ENCODE measurements at places on chromosomes 4 and X.

GRCh38 chr4:102586002-102586643, 85.0 kb downstream of the NFKB1 start:
- DNase-seq, result no peak

DNA sequence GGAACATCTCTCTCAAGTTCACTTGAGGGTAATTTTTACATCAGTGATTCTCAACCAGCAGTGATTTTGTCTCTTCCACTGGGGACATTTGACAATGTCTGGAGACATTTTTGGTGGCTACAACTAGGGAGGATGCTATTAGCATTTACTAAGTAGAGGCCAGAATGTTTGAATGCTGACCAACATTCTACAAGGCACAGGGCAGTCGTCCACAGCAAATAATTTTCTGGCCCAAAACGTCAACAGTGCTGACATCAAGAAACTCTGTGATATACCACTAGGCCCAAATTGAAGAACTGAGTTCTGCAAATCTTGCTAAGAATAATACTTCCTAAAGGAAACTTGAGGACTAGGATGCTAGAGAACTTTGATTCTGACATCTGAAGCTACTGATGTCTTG, 7.1 kb downstream of the KLKB1 start:
- no peak for DNase-seq

GRCh38 chr4:140102421-140102820, 51.6 kb downstream of the MAML3 start:
- no peak for DNase-seq

- no peak for DNase-seq
Measured at GRCh38 chr4:179059396-179059795, 1617.2 kb upstream of the AGA start.

DNA sequence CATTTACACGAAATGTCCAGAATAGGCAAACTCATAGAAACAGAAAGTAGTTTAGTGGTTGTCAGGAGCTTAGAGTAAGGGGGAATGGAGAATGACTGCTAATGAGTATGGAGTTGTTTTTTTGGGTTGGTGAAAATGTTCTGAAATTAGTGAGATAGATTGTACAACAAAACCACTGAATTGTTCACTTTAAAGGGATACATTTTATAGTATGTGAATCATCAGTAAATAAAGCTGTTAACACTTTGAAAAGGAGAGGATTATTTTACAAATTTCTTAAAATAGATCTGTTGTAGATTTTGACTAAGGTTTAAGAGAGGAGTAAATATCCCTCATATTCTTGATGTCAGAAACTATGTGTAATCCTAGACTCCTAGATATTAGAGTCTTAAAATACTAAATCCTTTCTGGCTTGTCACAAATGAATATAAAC, 82.7 kb downstream of the RAPGEF2 start:
- no peak for DNase-seq

Data from CD4-positive, alpha-beta T cell treated with Interleukin-6 for 4 hours (primary cell).